Mononuclear cell (primary cell): ENCODE measurements at places on chromosomes 2 and 18. TPM values are rescaled to one million over a fixed set of nuclear protein-coding genes. Genes with fewer than 3 reads are reported as not detected.

KHK gene
- 0.52 TPM for total RNA-seq

ACVR1C gene
- 4.1 TPM for total RNA-seq

MROH2A gene
- not detected for total RNA-seq

RESP18 gene
- not detected for total RNA-seq

GKN1 gene
- total RNA-seq, result 0.31 TPM

TBR1 gene
- total RNA-seq, result 0.10 TPM

LAMA1 gene
- not detected for total RNA-seq

TACR1 gene
- total RNA-seq, result under 0.01 TPM

SFT2D3 gene
- 14.8 TPM for total RNA-seq

CDK5R2 gene
- not detected for total RNA-seq
